Mucosa of gallbladder (tissue), 1 donor: ENCODE measurements at places on chromosomes 1 and 21.
A peak's percentile ranks its signal among the peaks of the same experiment; 100 is the strongest.

- DNase-seq = no peak
Measured at GRCh38 chr1:243837907-243838535, 12.0 kb downstream of the AKT3 start.

GRCh38 chr1:245019910-245020486 lies 134.8 kb upstream of the KIF26B start:
- DNase-seq = no peak

GRCh38 chr1:32881871-32882850 lies 4.1 kb upstream of the HPCA start:
- DNase-seq = no peak

DNA sequence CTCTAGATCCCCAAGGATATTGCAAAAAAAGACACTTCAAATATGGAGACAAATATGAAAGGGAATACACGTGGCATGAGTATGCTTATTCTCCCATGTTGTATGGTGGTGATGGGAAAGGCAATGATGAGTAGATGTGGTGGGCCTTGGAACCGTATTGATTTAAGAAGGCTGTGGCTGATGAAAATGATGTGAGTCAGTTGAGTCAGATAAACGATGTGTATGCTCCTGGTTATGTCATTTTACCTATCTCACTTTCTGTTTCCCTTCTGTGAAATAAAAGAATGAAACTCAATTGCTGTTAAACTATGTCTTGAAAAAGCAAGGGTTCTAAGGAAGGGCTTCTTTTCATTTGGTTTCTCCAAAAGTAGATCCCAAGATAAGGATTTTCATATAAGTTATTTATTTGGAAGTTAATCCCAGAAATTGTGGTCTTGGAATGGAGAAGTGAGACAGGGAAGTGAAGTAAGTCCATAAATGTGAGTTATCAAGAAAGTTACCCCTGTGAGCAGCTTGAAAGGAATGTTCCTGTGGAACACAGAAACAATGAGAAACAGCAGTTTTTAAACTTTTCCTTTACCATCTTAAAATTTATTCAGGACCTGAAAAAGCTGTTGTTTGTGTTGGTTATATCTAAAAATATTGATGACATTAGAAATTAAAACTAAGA lies 292.0 kb downstream of the DUSP10 start:
- no peak for DNase-seq

DNA sequence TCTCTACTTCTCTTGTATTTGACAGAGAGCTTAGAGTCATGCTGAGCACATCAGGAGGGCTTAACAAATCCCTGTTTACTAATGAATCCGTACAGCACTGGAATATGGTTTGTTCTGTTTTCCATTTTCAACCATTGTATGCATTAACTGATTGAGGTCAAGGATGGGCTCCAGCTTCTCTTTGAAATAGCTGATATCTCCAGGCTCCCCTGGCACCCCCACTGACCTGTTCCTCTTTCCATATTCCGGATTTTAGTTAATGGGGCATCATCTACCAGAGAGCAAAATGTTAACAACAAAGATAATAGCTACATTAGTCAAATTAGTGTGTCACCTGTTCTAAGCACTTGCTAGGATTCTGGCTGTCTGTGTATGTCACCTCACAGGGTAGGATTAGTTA lies 57.6 kb downstream of the NENF start:
- no peak for DNase-seq

- no peak for DNase-seq
Measured at GRCh38 chr1:94228640-94229375, 8.6 kb downstream of the ARHGAP29 start.

DNA sequence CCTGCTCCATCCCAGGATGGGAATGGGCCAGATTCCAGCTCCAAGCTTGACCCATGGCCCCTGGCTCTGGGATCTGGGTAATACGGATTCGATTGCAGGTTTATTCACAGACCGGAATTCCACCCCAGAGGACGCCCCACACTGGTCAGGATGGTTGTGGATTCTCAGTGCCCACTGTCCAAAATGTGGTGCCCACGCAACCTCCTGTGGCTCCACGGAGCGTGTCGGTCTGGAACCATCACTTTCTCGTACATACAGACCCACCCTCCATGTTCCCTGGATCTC lies 31.6 kb downstream of the KRTAP10-1 start:
- no peak for DNase-seq

GRCh38 chr1:115869064-115869463 lies 28.1 kb upstream of the NHLH2 start:
- DNase-seq = no peak

- no peak for DNase-seq
Measured at GRCh38 chr1:41718497-41718896, 200.2 kb downstream of the HIVEP3 start.

DNA sequence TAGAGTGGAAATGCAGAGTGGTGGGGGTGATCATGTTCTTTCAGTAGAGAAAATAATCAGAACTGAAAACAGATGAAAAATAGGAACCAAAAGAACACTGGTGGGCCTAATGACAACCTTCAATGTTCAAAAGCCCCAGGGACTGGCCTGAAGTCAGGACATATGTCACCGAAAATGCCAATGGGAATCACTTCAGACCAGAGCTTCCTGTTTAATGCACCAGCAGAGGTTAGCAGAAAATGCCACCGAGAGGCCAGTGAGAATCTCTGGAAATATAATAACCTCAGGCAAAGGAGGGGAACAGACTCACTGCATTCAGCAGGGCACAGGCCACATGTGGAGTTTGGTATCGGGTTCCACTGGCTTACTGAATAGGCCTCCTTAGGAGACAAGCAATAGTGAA lies 15.9 kb upstream of the CD58 start:
- no peak for DNase-seq

GRCh38 chr1:63023171-63023570 lies 239.2 kb downstream of the ATG4C start:
- DNase-seq = no peak

DNA sequence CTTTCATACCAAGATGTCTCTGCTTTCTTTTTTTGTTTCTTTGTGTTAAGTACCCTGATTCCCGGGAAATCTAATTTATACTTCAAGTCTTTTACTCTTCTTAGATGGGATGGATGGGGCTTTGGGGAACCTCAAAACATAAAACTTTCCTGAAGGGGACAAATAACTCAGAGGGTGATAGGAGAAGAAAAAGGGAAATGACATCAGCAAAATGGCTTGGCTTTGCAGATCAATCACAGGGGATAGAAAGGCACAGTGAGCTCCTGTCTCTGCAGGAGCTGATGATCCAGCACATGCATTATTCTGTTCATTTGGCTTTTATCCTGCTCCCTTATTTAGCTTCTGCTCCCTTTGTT lies 1.4 kb upstream of the CA14 start:
- no peak for DNase-seq

GRCh38 chr1:107594536-107594935 lies 370.4 kb downstream of the VAV3 start:
- DNase-seq = no peak

DNA sequence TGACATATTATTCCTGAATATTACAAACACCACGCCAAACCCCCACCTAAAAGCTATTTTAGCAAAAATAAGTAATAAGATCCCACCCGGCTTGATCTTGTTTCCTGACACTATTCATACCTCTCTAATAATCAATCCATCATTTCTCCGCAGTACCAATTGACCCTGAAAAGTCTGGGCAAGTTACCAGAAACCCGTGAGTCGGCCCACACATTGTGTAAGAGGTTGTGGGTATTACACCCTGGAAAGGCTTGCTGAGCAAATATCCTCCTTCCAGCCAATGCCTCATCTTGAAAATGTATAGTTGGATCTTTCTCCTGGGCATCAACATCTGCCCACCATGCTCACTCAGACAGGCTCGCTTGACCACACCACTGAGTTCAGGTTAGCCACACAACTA lies 451.0 kb downstream of the TTLL7 start:
- no peak for DNase-seq

DNA sequence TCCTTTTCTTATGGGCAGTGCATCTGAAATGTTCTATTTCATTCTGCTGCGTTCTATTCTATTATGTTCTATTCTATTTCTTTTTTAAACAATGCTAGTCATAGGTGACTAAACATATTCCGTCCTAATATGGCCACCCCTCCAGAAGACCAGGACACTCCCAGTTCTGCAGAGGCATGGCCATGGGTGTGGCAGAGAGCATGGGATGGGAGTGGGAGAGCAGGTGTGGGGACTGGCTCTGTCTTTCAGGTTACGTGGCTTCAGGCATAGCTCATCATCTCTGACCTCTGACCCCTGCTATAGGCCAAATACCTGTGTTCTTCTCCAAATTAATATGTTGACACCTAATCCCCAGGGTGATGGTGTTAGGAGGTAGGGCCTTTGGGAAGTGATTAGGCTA lies 33.4 kb upstream of the TLR5 start:
- DNase-seq = peak; percentile 0

- no peak for DNase-seq
Measured at GRCh38 chr1:160823296-160823695, 27.3 kb downstream of the LY9 start.

GRCh38 chr21:41168391-41169257 lies 664 bp downstream of the BACE2 start:
- peak; percentile 51 for DNase-seq

DNA sequence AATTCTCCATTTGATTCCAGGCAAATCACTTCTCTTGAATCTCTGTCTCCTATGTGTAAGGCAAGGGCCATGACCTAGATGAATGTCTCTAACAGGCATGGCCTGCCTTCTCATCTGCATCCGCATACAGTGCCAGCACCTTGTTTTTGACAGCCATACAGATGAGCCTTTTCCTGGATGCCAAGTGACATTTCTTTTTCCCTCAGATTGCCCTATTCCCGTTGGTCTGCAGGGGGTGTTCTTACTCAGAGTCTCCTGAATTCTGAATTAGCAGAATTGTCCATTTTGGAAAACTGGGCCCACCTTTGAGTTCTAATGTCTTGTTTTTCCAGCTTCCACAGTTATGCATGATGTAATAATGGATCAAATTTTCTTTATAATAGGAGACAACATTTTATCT lies 88.0 kb upstream of the ADAR start:
- DNase-seq = no peak

DNA sequence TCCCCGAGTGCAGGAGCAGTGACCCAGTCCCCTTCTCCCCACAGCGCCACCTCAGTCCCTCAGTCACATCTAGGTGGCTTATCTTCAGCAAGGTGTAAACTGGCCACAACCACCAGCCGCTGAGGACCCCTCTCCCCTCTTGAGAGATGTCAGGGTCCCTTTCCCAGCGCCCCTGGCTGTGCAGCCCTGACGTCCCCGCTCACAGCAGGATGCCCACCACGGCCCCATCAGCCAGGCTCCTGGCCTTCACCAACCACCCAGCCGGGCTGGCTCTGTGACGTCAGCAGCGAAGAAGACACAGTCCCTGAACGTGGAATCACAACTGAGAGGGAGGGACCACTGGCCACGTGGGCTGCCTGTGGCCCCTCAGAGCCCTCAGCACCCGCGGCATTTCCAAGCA lies 249.4 kb downstream of the NPHP4 start:
- no peak for DNase-seq

DNA sequence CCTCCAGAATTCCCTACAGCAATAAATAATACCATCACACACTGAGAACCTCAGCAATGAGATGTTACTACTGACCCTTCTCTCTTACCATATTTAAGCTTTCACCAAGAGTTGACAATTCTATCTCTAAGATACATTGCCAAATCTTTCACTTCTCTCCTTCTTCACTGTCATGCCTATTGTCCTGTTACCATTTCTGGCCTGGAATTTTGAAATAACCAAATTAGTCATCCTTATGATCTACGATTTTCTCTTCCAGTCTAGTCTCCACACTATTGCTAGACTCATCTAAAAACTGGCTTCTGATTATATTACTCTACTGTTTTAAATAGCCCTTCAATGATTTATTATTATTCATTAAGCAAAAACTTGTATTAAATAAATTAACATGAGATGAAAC lies 656.1 kb upstream of the ADGRL4 start:
- DNase-seq = no peak

GRCh38 chr1:184486761-184487445 lies 100.1 kb downstream of the C1orf21 start:
- DNase-seq = no peak

DNA sequence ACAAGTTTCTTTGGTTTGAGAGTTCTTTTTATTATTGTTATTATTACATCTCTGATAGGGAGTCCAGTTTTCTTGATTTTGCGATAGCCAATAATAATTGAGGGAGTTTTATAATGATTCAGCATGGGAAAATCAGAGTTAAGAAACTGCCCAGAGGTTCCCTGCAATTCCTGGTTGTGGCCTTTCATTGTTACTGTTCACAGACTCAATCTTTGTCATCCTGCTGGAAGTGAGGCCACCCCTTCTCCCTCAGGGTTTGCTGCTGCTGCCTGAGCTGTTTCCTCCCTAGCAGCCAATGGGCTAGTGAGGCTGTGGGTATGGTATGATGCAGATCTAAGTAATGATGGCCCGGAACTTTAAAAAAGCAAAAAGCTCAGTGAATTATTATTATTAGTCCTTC lies 50.2 kb upstream of the TACSTD2 start:
- DNase-seq = no peak

- no peak for DNase-seq
Measured at GRCh38 chr1:3585940-3586568, 25.3 kb downstream of the MEGF6 start.

- DNase-seq = no peak
Measured at GRCh38 chr1:22705586-22705985, 5.1 kb upstream of the EPHB2 start.

DNA sequence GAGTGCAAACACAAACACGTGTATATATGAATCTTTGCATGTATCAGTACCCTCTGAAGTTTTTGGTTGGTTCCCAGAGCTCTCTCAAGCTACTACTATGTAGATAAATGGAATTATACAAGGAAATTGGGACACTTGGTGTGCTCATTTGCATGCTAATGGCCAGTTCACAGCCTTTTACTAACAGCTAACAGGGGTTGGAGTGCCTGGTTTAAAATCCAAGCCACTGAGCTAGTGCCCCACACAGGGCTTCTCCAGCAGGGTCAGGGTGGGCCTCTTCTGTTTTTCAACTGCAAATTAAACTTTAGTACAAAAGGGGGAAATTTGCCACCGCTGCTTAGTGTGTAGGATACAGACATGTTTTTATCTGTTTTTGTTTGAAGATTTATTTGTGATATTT lies 121.0 kb downstream of the ATP5PO start:
- DNase-seq = no peak

GRCh38 chr1:46533179-46533864 lies 18.1 kb downstream of the KNCN start:
- DNase-seq = no peak

DNA sequence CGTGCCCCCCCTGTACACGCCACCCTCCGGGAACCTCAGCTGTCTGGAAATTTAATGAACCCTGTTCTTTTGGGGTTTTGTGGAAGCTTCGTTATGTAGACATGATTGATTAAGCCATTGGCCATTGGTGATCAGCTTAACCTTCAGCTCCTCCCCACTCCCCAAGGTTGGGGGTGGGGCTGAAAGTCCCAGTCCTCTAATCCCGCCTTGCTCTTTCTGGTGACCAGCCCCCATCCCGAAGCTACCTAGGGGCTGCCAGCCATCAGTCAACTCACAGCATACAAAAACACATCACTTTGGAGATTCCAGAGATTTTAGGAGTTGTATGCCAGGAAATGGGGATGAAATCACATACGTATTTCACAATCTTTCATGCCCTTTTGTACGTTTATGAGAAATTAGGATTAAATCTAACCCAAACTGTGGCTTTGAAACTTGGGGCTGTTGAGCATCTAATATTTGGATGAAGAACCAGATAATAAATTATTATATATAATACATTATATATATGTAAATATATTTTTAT lies 52.3 kb downstream of the BACE2 start:
- DNase-seq = no peak

GRCh38 chr1:94949681-94950661 lies 23.1 kb upstream of the CNN3 start:
- no peak for DNase-seq

- no peak for DNase-seq
Measured at GRCh38 chr1:174052621-174053020, 30.5 kb upstream of the RC3H1 start.

- DNase-seq = no peak
Measured at GRCh38 chr1:1307261-1307922, 338 bp downstream of the ACAP3 start.
